ENCODE measurements at places on chromosomes 6 and 20. TPM values are rescaled to one million over a fixed set of nuclear protein-coding genes. Genes with fewer than 3 reads are reported as not detected.

DNA sequence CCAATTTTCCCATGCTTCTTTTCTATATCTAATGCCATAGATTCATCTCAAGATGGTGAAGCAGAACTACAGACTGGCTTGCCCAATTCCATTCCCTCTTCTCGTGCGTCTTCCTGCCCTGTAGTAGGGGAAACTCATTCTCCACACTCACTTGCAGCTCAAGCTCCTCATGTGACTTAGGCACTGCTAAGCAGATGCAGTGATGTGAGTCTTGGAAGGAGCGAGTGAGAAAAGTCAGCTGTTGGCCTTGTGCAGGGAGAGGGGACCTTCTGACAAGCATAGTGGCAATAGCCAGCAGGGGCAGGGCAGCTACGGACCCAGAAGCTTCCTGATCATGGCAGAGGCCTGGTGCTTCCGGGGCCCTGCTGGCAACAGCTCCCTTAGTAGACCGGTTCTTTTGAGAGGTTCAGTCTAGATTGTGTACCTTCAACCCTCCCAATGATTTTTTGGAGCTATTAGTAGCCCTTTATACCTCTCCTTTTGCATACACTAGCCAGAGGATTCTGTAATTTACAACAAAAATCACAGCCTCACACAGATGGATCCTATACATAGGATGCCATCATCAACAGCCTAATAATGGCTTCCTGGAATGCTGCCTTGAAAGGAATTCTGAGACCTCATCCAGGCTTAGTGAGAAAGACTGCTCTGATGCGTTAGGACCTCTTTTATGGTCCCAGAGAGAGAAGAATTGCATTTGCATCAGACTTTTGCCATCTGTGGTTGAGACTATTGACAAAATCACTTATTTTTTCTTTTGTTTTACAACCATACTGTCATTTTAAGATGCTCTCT lies 121.5 kb upstream of the RIPOR2 start:
- no peaks in the 10 kb centered on the region for H3K36me3 ChIP-seq
- no peak overlapping the region for H3K4me3 ChIP-seq
- H3K27ac ChIP-seq: no peak overlapping the region
- DNase-seq: no peak
- H3K4me1 ChIP-seq: no peaks in the 10 kb centered on the region

- H3K4me3 ChIP-seq: no peak overlapping the region
- no peak overlapping the region for H3K27ac ChIP-seq
- H3K4me1 ChIP-seq: no peaks in the 10 kb centered on the region
- no peaks in the 10 kb centered on the region for H3K27me3 ChIP-seq
- DNase-seq: no peak
- no peaks in the 10 kb centered on the region for H3K36me3 ChIP-seq
These were observed 16.6 kb upstream of the EZR start for GRCh38 chr6:158835616-158836221.

DNA sequence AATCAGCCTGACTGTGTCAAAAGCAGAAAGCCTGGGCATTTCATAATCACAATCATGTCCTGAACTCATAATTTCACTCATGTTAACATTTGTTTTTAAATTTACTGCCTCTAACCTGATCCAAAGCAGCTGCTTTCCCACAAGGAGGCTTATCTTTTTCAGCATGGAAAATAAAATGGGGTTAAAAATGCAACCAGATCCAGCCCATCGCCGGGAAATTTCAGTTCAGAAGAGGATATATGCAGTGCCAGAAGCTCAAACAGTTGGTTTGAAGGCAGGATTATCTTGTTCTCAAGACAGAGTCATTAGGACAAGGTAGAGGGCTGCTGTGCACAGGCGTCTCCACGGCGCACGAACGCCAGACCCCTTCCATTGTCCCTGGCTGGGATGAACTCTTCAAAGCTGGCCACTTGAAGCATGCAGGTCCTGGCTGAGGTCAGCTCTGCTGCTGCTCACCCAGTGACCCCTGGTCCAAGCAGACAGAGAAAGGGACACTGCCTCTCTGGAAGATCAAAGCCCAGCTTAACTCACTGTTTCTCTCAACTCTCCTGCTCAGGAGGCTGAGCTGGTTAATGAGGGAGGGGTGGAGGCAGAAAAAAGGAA lies 191.1 kb upstream of the HEY2 start:
- DNase-seq: no peak
- H3K4me1 ChIP-seq: no peaks in the 10 kb centered on the region
- H3K4me3 ChIP-seq: no peak overlapping the region
- no peaks in the 10 kb centered on the region for H3K36me3 ChIP-seq

DNA sequence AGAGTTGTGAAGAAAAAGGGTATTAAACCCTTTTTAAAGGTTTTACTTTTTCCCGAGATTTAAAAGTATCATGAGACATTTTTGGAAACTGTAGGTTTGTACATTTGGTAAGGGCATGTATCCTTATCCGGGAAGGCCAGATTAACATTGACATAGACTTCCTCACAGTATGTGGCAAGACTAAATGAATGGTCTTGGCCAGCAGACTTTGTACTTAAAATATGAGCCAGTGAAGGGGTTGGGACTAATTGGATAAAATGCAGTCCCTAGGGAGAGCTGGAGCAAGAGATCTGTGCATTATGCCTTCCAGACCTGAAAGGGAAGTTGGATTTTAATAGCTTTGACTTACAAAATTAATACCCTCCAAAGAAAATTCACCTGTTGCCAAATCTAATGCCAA lies 60.4 kb upstream of the CCN2 start:
- no peaks in the 10 kb centered on the region for H3K36me3 ChIP-seq
- no peak for DNase-seq
- no peaks in the 10 kb centered on the region for H3K27me3 ChIP-seq
- H3K4me1 ChIP-seq: peaks cover 33% of the 10 kb centered on the region
- peak overlapping the region; percentile 51 for H3K4me3 ChIP-seq

GRCh38 chr6:155442562-155442961 lies 13.1 kb downstream of the NOX3 start:
- no peaks in the 10 kb centered on the region for H3K36me3 ChIP-seq
- no peaks in the 10 kb centered on the region for H3K27me3 ChIP-seq
- no peaks in the 10 kb centered on the region for H3K4me1 ChIP-seq
- DNase-seq: no peak

Gene PDYN
- not detected for total RNA-seq

Measured in thoracic aorta (tissue), 2 donors.